ENCODE measurements at places on chromosomes 13 and 19.

DNA sequence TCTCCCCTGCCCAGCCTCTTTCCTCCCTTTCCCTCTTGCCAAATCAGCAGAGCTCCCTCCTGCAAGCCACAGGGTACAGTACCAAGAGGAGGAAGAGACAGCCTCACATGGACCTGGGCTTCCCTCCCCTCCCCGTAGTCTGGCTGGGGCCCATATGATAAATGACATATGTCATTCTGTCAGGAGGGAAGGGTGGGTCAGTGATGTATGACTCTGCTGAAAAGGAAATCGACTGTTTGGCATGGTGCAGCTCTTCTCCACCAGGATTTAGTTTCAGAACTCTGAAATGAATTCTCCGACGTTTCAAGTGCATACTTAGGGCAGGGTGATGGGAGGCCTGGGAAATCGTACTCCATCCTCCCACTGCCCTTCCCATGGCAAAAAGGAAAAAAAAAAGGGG is 9.8 kb downstream of the TSHZ3 start:
- H3K27ac ChIP-seq, result no peak overlapping the region
- H3K36me3 ChIP-seq, result no peaks in the 10 kb centered on the region
- no peak overlapping the region for H3K4me3 ChIP-seq
- no peak for DNase-seq
- H3K27me3 ChIP-seq, result no peaks in the 10 kb centered on the region

DNA sequence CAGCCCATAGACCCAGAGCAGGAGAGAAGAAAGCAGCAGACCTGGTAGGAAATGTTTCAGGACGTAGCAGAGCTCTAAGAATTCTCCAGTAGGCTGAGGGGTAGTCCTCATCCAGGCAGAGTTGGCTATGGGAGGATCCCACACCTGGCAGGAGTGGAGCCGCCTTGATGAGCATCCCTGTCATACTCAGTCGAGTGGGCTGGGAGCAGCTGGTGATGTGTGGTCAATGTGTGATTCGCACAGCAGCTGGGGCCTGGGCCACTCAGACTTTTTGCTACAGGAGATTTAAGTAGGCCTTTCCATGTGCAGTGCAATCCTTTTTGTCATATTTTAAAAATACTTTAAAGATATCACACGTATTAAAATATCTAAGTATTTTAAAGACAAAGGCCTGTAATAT is 56.6 kb downstream of the MYO16 start:
- H3K27me3 ChIP-seq, result no peaks in the 10 kb centered on the region
- no peak overlapping the region for H3K4me3 ChIP-seq
- H3K36me3 ChIP-seq, result no peaks in the 10 kb centered on the region
- DNase-seq, result no peak
- H3K4me1 ChIP-seq, result no peaks in the 10 kb centered on the region
- H3K27ac ChIP-seq, result no peak overlapping the region

GRCh38 chr13:96650301-96650886 is 343.9 kb downstream of the OXGR1 start:
- peak; percentile 7 for DNase-seq
- H3K4me3 ChIP-seq, result no peak overlapping the region
- no peaks in the 10 kb centered on the region for H3K4me1 ChIP-seq
- no peaks in the 10 kb centered on the region for H3K36me3 ChIP-seq

DNA sequence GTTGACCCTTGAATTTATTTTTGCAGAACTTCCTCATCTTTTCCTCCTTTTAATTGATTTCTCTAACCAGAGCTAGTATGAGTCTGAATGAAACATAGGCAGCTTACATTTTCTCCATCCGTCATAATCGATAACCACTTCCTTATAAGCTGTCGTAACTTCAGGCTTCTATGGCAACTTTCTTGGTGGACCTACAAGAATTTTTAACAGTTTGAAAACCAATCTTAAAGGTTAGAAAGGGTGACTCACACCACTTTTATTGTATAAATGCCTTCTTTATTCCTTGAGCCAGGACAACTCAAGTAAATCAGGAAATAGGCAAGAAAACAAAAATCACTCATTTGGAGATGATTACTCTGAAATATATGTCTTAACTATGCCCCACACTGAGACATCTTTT is 105.7 kb upstream of the KL start:
- no peak overlapping the region for H3K27ac ChIP-seq
- H3K4me1 ChIP-seq, result no peaks in the 10 kb centered on the region
- H3K27me3 ChIP-seq, result no peaks in the 10 kb centered on the region
- H3K4me3 ChIP-seq, result no peak overlapping the region

- H3K27ac ChIP-seq, result no peak overlapping the region
- H3K4me1 ChIP-seq, result no peaks in the 10 kb centered on the region
- H3K27me3 ChIP-seq, result no peaks in the 10 kb centered on the region
- DNase-seq, result no peak
These were observed 242.2 kb downstream of the DCLK1 start for GRCh38 chr13:35888981-35889380.

GRCh38 chr13:60519496-60519895 is 122.5 kb downstream of the TDRD3 start:
- no peak overlapping the region for H3K4me3 ChIP-seq
- H3K27me3 ChIP-seq, result no peaks in the 10 kb centered on the region
- no peak for DNase-seq
- H3K4me1 ChIP-seq, result no peaks in the 10 kb centered on the region
- H3K36me3 ChIP-seq, result peaks cover 2% of the 10 kb centered on the region

GRCh38 chr13:46355088-46355468 is 32.0 kb downstream of the RUBCNL start:
- no peaks in the 10 kb centered on the region for H3K4me1 ChIP-seq
- no peak for DNase-seq
- H3K4me3 ChIP-seq, result no peak overlapping the region
- H3K27ac ChIP-seq, result peak overlapping the region; percentile 13

DNA sequence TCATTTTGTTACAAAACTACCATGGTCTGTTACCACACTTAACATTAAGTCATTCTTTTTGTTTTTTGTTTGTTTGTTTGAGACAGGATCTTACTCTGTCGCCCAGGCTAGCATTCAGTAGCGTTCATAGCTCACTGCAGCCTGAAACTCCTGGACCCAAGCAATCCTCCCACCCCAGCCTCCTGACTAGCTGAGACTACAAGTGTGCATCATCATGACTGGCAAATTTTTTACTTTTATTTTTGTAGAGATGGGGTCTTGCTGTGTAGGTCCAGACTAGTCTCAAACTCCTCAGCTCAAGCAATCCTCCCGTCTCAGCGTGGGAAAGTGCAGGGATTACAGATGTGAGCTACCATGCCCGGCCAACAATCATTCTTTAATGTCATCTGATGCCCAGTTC is 3.3 kb downstream of the ALDH16A1 start:
- H3K27me3 ChIP-seq, result no peaks in the 10 kb centered on the region
- H3K4me3 ChIP-seq, result no peak overlapping the region
- no peak overlapping the region for H3K27ac ChIP-seq
- no peaks in the 10 kb centered on the region for H3K4me1 ChIP-seq
- DNase-seq, result no peak

GRCh38 chr19:55473225-55474012 is 3.0 kb upstream of the ZNF628 start:
- H3K27ac ChIP-seq, result no peak overlapping the region
- H3K36me3 ChIP-seq, result no peaks in the 10 kb centered on the region
- H3K4me3 ChIP-seq, result no peak overlapping the region
- DNase-seq, result no peak
- no peaks in the 10 kb centered on the region for H3K27me3 ChIP-seq
- peaks cover 8% of the 10 kb centered on the region for H3K4me1 ChIP-seq

GRCh38 chr13:99018418-99019180 is 40.7 kb upstream of the DOCK9 start:
- peaks cover 10% of the 10 kb centered on the region for H3K4me1 ChIP-seq
- DNase-seq, result no peak
- H3K36me3 ChIP-seq, result no peaks in the 10 kb centered on the region
